Lung (tissue), 17 donors: ENCODE measurements at places on chromosomes 7 and 10.

DNA sequence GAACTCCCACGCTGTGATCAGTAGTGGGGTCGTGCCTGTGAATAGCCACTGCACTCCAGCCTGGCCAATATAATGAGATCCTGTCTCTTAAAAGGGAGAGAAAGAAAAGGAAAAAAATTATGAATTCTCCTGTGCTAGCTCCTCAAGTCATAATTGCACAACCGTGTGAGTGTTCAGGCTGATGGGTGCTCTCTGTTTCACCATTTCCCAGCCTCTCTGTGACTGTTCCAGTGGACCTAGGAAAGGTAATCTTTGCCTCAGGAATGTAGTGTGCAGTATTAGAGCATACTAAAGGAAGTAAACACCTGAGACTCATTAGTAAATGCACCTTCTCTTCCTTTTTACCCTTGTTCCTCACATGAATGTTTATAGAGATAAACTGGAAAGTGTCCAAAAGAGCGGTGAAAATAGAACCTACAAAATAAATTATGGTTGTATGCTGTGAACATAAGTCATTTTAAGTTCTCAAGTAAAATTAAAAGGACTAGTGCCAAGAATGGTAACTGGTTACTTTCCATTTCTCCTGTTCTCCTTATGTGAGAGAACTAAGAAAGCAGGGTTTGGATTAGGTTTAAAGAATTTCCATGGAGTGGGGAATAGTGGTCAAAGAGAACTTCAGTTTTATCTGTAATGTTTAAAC is 42.7 kb downstream of the INPP5F start:
- H3K27ac ChIP-seq = peak overlapping the region; percentile 53
- H3K4me1 ChIP-seq = no peaks in the 10 kb centered on the region
- H3K36me3 ChIP-seq = no peaks in the 10 kb centered on the region

DNA sequence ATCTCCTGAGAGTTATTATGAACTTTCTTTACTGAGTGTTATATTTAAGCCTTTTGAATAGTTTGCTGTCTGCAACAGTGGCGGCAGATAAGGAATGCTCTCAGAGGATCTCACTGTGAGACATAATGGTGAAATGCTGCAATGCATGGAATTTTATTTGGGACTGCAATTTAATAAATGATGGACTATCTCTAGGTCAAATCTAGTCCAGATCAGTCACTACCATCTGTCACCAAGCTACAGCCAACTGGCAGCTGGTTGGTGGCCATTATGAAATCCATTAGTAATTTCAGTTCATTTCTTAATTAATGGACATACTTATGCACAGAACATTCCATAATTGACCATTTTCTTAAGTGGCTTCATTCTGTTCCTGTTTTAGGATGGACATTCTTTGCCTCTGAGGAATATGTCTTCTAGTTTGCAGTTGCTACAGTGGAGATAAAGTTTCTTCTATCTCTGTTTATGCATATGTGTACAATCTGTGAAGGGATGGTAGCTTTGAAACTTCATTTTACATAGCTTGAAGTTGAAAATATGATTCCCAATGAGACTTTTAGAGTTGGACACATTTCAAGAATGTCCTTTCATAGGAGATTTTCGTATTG is 586.6 kb downstream of the SUGCT start:
- DNase-seq = no peak
- no peaks in the 10 kb centered on the region for H3K36me3 ChIP-seq
- no peaks in the 10 kb centered on the region for H3K27me3 ChIP-seq
- no peak overlapping the region for H3K27ac ChIP-seq

- H3K36me3 ChIP-seq = no peaks in the 10 kb centered on the region
- peaks cover 22% of the 10 kb centered on the region for H3K4me1 ChIP-seq
- H3K4me3 ChIP-seq = no peak overlapping the region
- DNase-seq = no peak
These were observed 71.4 kb downstream of the TCF7L2 start for GRCh38 chr10:113021268-113022040.

- no peaks in the 10 kb centered on the region for H3K36me3 ChIP-seq
- no peak for DNase-seq
- H3K4me1 ChIP-seq = no peaks in the 10 kb centered on the region
- H3K27ac ChIP-seq = no peak overlapping the region
These were observed 1091.4 kb downstream of the CNTNAP2 start for GRCh38 chr7:147207988-147208387.

DNA sequence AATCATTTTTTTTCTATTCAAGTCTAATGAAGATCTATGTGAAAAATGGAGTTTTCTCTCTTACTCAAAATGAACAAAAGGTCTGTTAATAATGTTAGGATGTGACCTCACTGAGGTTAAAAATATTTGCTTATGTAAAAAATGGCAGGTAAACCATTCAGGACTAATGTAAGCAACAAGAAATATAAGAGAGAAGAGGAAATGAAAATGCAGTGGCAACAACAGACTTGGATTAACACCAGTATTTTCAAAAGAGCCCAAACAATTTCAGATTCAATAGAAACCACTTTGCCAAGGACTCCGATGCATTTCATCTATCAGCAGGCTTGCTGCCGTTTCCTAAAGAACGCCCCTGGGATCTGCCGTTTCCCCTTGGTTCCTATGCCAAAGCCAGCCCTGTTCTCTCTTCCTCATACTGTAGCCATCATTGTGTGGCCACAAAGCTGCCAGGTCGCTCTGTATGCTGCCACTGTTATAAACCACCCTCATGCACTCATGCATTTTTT is 66.4 kb downstream of the MTURN start:
- H3K27me3 ChIP-seq = no peaks in the 10 kb centered on the region
- no peak for DNase-seq
- H3K27ac ChIP-seq = no peak overlapping the region
- no peak overlapping the region for H3K4me3 ChIP-seq
- H3K4me1 ChIP-seq = peaks cover 4% of the 10 kb centered on the region

DNA sequence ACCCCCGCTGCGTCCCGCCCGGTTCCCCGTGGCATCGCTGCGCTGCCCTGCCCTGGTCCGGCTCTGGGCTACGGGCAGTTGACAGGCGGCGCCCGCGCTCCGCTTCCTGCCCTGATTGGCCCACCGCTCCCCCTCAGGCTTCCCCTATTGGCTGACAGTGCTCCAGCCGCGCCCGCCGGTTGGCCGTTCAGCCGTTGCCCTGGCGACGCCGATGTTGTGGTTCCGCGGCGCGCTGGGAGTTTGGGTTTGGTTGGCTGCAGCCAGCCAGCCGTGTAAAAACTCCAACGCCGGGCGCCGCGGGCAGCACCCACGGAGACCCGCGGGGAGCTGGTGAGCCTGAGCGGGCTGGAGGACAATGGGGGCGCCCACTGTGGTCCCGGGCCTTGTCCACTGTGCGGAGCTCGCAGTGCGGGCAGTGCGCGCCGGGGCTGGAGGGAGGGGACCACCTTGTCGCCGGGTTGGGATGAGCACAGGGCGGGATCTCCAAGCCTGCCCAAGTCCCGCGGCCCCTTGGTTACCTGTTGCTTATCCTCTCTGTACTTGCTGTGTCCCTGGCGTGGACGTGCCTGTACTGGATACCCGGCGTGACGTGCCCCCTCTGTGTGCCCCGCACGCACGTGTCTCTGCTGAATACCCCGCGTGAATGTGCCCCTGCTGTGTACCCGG is at the start of gene C7orf57:
TSS of gene C7orf57 (plus strand) at position 243 of the 666 bp plus-strand sequence. CDS start 766 bp downstream, outside the sequence.
- DNase-seq = peak; percentile 86
- H3K27ac ChIP-seq = no peak within 1 kb of the TSS
- H3K36me3 ChIP-seq = no peaks in the 10 kb centered on the region

GRCh38 chr7:44284216-44284615 is 41.2 kb downstream of the CAMK2B start:
- H3K4me3 ChIP-seq = no peak overlapping the region
- H3K27me3 ChIP-seq = no peaks in the 10 kb centered on the region
- no peak for DNase-seq
- no peaks in the 10 kb centered on the region for H3K36me3 ChIP-seq
- no peak overlapping the region for H3K27ac ChIP-seq
- peaks cover 10% of the 10 kb centered on the region for H3K4me1 ChIP-seq

- no peaks in the 10 kb centered on the region for H3K27me3 ChIP-seq
- DNase-seq = no peak
- no peak overlapping the region for H3K27ac ChIP-seq
- no peak overlapping the region for H3K4me3 ChIP-seq
- H3K4me1 ChIP-seq = no peaks in the 10 kb centered on the region
These were observed 173.6 kb upstream of the CXCL12 start for GRCh38 chr10:44558521-44558920.

DNA sequence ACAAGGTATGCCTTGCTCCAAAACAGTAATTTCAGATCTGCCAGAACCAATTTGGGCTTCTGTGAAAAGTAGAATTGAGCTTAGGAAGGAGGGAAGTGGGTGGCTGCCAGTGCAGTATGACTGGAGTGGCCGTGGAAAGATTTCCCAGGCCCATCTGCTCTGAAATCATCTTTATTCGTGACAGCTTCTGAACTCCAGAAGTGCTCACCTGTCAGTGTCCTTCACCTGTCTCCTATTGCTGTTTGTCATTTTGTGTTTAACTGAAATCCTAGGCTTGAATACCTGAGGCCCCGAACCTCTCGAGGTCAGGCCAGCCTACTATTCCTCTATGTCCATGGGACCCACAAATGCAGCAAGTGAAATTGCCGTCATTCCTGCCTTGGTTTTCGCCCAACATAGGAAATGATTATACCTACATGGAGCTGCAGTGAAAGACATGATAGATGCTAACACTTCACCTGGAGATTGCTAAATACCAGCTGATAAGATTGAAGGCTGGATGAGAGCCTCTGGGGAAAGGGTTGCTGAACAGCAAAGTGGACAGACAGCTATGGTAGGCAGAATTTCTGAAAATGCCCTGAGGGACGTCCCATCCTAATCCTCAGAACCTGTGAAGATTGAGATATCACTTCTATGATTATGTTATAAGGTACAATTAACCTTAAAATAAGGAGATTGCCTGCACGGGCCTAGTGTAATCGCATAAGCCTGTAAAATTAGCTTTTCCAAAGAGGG is 82.1 kb downstream of the C1GALT1 start:
- no peaks in the 10 kb centered on the region for H3K4me1 ChIP-seq
- H3K4me3 ChIP-seq = no peak overlapping the region
- no peak overlapping the region for H3K27ac ChIP-seq
- no peak for DNase-seq
- no peaks in the 10 kb centered on the region for H3K27me3 ChIP-seq
- no peaks in the 10 kb centered on the region for H3K36me3 ChIP-seq

DNA sequence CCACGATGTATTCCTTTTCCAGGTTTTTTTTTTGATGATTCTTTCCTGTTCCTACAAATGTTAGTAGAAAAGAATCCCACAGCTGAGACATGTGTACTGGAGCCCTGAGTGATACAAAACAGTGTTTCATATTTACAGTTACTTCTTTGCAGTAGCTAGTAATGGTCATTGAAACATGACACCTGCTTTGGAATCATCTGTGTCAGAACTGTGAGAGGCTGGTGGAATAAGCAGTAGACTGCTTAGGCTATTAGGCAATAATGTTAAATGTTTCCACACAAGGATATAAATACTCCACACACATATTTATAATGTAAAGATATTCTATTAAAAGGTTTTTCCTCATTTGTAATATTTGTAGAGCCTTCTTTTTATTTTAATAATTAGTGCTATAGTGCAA is 394.0 kb downstream of the THSD7A start:
- H3K27me3 ChIP-seq = no peaks in the 10 kb centered on the region
- H3K27ac ChIP-seq = no peak overlapping the region
- H3K4me3 ChIP-seq = no peak overlapping the region
- no peaks in the 10 kb centered on the region for H3K4me1 ChIP-seq
- DNase-seq = no peak
- H3K36me3 ChIP-seq = no peaks in the 10 kb centered on the region

DNA sequence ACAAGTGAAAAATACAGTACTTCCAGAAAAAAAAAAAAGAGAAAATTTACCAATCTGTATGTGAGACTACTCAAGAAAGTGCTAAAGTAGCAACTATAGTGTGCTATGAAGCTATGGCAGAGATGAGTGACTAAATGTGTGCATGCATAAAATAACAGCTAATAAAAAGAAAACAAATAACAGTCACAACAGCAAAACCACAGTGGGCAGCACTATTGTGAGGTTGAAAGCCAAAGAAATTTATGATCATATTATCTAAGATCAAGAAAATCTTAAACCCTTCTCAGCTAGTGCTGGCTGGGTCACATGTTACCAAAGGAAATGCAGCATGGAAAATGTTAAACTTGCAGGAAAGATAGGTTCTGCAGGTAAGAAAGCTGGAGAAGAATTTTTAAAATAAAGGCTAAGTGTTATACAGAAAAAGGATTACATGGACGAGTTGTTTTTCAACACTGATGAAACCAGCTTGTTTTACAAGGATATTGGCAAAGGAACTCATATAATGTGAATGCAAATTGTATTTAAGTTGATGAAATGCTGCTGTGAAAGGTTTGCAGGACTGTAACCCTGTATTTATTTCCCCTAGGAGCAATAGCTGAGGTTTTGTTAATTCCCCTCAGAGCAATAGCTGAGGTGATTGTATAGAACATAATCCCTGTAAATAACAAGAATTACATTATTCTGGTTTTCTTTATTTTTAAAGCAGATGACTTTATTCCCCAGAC is 15.6 kb upstream of the OR2A5 start:
- peak; percentile 58 for DNase-seq
- H3K4me1 ChIP-seq = peaks cover 16% of the 10 kb centered on the region
- no peaks in the 10 kb centered on the region for H3K36me3 ChIP-seq
- H3K27me3 ChIP-seq = no peaks in the 10 kb centered on the region
- H3K27ac ChIP-seq = no peak overlapping the region

- no peak overlapping the region for H3K4me3 ChIP-seq
- no peaks in the 10 kb centered on the region for H3K27me3 ChIP-seq
- DNase-seq = no peak
- no peaks in the 10 kb centered on the region for H3K4me1 ChIP-seq
- H3K27ac ChIP-seq = no peak overlapping the region
These were observed 28.9 kb upstream of the MRPS33 start for GRCh38 chr7:141043616-141044015.

DNA sequence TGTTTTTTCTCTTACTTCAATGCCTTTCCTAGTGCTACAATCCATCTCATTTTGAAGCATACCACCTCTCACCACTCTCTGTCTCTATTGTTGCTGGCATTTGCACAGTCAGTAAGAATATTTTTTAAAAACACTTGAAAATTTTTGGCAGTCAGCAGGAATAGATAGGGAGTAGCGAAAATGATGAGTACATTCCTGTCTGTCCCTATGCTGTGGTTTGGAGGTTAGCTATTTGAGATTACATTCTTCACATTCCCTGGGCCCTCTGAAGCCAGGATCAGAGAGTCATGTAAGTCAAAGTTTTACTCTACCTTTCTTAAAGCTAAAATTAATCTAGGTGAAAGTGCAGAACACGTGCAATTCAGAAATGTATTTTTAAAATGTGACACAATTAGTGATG is 53.0 kb upstream of the MAGI2 start:
- no peaks in the 10 kb centered on the region for H3K4me1 ChIP-seq
- no peak for DNase-seq
- H3K27me3 ChIP-seq = no peaks in the 10 kb centered on the region

DNA sequence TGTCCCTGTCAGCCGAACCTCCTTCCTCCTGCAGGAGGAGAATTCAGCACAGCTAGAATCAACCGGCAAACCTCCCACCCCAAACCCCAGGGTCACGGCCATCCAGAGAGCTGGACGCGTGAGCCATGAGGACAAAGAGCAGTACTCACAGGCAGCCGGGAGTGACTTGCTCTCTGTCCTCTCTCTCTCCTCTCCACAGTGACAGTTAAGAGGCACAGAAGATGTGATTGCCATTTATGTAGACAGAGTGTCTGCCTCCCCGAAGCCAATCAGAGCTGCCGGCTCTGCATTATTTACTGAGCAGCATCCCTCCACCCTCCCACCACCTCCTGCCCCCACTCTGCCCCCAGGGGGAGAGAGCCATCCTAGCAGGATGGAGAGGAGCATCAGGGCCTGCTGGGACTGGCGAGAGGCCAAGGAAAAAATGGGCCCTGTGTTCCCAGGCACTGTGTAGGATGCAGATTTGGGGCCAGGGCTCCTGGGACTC is 4.3 kb downstream of the DDC start:
- no peak overlapping the region for H3K4me3 ChIP-seq
- no peaks in the 10 kb centered on the region for H3K27me3 ChIP-seq
- H3K27ac ChIP-seq = no peak overlapping the region
- H3K4me1 ChIP-seq = peaks cover 9% of the 10 kb centered on the region
- H3K36me3 ChIP-seq = no peaks in the 10 kb centered on the region
- no peak for DNase-seq
